Upper lobe of left lung (tissue), 6 donors: ENCODE measurements at places on chromosomes 12 and 14.

GRCh38 chr14:71086567-71086966 lies 179.3 kb downstream of the PCNX1 start:
- no peak for DNase-seq

- no peak for DNase-seq
Measured at GRCh38 chr14:24389226-24389848, 9.5 kb upstream of the NYNRIN start.

DNA sequence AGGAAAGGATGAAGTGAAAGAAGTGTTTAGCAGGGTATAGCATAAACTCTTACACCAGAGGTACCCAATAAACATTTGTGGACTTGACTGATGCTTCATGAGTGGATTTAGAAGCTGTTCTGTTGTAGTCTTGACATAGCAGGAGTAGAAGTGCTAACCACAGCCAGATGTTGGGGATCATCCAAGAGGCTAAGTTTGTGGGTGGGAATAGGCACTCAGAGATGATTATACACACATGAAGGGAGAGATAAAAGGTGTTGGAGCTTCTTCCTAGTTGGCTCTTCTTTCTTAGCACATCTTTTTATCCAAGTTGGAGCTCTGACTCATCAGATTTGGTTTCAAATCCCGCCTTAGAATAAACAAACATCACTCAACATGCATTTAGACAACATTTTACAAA lies 166.7 kb upstream of the E2F7 start:
- DNase-seq, result no peak

GRCh38 chr12:131850856-131851559 lies 22.8 kb downstream of the MMP17 start:
- peak; percentile 76 for DNase-seq

DNA sequence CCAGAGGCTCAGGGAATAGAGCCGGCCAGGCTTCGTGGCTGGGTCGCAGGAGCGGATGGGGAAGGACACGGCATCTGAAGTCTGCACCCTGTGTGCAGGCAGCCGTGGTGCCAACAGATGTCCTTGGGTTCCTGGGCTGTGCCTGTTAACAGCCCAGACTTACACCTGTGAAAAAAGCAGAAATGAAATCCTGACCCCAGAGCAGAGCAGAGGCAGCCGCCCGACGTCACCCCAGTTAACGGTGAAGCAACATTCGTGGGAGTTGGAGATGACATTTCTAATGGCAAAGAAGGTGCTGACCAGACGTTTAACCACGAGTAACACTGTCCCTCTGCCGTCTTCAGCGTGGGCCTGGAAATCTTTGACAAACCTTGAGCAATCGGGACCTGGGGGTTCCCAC lies 200.3 kb upstream of the DIO3 start:
- peak; percentile 38 for DNase-seq

DNA sequence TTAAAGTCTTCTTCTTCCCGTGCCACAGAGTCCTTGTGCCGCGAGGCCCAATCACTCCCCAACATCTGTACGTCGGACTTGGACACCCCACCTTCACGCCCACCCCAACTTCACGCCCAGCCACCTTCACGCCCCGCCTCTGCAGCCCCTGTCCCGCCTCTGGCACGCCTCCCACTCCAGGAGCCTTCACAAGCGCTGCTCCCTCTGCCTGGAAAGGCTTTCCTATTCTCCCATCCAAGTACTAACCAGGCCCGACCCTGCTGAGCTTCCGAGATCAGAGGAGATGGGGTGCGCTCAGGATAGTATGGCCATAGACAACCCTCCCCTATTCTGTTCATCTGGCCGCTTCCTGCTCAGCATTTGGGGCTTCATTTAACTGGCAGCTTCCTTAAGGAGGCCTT lies 17.3 kb upstream of the EIF5 start:
- DNase-seq, result peak; percentile 54

GRCh38 chr12:102197789-102198188 lies at the start of gene PMCH:
PMCH (minus strand) TSS chr12:102197833; CDS start chr12:102197770, 63 bp downstream.
- no peak for DNase-seq

- DNase-seq, result no peak
Measured at GRCh38 chr12:49582850-49583249, 14.9 kb upstream of the MCRS1 start.

- no peak for DNase-seq
Measured at GRCh38 chr12:114442578-114442977, 36.6 kb upstream of the TBX5 start.

DNA sequence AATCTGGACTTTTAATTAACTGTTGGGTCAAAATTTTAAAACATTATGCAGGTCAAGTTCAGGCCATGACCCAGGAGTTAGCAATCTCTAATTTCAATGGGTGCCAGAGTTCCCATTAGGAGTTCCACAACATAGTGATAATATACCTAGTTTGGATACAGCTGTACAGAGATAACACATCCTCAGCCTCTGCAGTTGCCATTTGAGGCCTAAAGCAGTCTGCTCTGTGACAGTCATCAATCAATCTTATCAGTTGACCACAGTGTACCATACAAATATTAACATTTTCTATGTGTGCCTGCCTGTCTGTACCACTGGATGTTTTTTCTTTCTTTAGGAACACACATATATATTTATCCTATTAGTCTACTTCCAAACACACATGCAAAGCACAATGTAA lies 54.0 kb upstream of the BBS10 start:
- no peak for DNase-seq

GRCh38 chr12:13676880-13677279 lies 304.5 kb downstream of the GRIN2B start:
- no peak for DNase-seq

DNA sequence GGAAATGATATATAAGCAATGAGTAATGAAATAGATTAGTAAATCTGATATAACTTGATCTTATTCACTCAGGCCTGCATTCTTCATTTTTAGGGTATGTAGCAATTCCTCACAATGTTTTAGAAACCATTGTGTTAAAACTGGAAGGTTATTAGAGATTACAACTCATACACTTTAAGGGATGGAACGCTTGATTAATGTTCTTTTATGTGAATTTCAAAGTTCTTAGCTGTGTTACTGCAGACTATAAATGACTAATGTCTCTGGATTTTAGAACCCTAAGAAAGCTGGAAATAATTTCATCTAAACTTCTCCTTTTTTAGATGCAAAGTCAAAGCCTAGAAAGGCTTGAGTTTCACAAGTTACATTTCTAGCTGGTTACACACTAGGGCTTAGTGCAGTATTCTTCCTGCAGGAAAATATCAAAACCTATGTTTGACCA lies 148.2 kb upstream of the CLEC14A start:
- no peak for DNase-seq

DNA sequence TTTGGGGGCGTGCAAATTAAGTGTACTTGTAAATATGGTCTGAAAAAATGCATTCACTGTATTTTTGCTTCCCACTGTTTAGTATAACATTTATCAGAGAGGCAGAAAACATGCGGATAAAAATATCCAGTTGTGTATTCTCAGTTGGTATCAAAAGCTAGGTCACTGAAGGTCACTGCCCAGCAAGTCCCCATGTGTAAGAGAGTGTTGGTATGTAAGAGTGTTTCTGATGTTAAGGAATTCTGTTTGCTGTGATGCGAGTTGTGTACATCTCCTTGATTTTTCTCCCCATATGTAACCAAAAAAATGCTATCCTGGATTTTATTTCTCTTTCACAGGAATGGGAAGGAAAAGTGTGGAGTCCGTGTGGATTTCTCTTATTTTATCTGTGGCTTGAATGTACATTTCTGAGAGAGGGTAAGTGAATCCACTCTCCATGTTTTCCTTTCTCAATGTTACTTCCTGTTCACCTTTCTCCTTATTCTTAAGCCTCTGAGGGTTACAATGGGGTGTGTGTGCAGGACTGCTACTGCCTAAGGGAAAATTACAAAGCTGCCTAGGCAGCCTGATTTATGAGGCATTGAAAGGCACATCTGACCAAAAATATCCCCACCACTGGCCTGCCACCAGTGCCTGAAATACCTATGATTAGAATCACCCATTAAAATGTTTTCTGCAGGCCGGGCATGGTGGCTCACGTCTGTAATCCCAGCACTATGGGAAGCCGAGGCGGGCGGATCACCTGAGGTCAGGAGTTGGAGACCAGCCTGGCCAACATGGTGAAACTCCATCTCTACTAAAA lies 97.9 kb upstream of the USP44 start:
- no peak for DNase-seq

DNA sequence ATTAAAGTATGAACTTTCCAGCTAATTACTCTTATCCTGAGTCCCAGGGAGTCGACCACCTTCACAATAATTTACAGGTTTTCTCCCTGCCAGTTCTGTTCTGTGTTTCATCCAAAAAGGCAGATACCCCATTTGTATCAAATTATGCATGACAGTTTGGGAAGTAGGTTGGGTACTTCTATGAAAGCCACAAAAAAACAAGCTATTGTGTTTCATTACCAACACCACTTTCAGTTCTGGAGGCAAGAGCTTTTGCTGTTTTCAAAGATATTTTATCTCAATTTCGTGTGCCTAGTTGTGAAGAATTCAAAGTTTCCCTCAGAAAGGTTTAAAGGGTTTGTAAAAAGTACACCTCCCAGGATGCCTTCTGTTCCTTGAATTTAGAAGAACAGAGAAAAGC lies 557.4 kb downstream of the FLRT2 start:
- DNase-seq, result no peak

DNA sequence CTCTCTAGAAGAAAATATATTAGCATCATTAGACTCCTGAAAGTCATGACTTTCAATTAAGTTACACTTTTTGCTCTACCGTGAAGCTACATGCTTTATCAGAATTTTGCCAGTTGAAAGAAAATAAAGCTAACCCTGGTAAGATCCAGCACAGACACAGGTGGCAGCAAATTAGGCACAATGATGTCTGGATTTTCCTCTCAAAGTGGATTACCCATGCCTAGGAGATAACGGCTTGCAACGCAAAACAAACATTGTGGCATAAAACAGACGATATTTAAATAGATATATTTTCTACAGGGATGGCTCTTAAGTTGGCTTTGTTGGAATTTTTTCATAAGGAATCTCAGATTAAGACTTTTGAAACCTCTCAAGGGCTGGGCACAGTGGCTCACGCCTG lies 33.4 kb downstream of the BCAT1 start:
- DNase-seq, result no peak

GRCh38 chr14:77023001-77023996 lies 5.2 kb downstream of the IRF2BPL start:
- DNase-seq, result no peak

DNA sequence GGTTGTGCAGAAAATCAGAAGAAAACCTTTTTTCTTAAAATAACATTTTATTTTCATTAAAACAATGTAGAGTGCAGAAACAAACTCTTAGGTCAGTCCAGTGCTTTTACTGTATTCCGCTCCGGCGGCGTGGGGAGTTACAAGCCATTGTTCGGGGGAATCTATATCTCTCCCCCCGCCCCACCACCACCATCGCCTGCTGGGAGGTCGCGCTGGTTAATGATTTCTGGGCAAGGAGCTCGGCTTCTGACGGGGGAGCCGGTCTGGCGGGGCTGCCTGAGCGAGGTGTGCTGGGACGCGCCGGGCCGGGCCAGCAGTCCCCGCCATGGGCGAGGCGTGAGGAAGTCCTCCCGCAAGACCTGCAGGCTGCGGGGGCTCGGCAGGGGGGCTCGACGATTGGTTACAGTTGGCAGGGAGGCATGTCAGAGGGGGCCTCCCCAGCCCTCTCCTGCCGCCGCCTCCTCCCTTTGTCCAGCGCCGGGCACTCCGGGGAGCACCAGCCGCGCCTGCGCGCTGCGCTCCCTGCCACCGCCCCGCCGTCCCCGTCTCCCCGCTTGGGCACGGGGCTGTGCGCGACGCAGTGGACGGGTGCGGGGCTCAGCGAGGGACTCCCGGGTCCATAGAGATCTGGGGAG lies 1.0 kb upstream of the DUSP6 start:
- peak; percentile 77 for DNase-seq

- no peak for DNase-seq
Measured at GRCh38 chr12:70045036-70045435, 198.2 kb upstream of the CNOT2 start.

- DNase-seq, result no peak
Measured at GRCh38 chr12:65725376-65725775, 98.9 kb upstream of the HMGA2 start.

- DNase-seq, result no peak
Measured at GRCh38 chr14:77923131-77923936, 123.4 kb downstream of the ADCK1 start.

- DNase-seq, result no peak
Measured at GRCh38 chr12:10305411-10305810, 2.3 kb upstream of the KLRD1 start.

DNA sequence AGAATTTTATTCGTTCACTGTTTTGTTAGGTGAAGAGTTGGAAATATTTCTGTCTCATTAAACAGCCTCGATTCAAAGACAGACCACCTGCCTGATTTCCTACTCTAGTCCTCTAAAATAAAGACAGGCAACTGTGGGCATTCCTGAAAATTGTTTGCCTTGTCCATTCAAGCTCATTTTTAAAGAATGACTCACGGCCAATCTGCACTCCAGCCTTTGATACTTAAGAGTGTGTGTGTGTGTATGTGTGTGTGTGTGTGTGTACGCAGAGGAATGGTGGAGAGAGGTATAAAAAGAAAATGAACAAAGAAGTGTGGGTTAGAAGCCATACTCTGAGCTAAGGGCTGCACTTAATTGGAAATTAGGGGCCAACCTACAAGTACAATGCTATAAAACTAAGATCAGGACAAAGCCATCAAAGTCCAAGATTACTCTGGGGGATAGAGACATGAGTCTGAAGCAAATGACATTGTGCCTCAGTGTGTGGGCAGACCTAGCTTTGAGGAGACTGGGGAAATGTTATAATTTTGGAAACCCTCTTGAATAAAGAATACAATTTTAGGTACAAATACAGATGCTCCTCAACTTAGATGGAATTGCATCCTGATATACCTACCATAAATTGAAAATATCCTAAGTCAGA lies 45.6 kb upstream of the SOCS2 start:
- DNase-seq, result peak; percentile 38

DNA sequence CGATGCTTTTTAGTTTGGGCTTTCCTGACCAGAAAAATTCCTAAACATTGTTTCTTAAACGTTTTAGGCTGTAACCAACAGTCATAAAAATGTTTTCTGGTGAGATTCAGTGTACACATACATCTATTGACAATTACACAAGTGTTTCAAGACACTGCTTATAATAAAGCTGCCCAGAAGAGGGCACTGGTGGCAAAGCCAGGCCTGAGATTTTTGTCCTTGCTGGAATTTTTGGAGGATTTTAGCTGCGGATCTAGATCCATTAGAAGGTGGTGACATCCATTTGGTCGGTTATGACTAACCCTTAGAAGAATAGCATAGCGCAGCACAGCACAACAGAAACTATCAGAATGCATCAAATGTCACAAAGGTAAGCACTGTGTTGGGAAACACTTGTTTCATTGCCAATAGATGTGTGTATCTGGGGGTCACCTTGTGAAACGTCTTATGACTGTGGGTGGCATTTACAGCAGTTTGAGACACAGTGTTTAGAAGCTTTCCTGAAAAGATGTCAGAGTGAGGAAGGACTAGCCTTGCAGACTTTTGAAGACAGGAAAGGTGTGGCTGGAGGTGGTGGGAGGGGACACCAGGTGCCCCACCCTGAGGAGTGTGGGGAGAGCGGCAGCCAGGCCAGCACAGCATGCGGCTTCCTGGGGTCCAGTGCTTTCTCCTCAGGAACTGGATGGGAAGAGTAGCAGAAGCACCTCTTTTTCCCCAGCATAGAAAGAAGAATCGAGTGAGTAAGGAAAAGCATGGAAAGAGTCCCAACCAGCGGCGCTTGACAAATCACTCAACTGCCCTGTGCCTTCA lies 54.7 kb upstream of the FKBP4 start:
- no peak for DNase-seq
